SJSA1 (cell line): ENCODE measurements at places on chromosomes 6 and 20. TPM values are rescaled to one million over a fixed set of nuclear protein-coding genes. Genes with fewer than 3 reads are reported as not detected.

- peak; percentile 46 for DNase-seq
Measured at GRCh38 chr6:47414423-47415167, 63.0 kb upstream of the CD2AP start.

- no peak for DNase-seq
Measured at GRCh38 chr6:150336299-150336698, 32.5 kb upstream of the IYD start.

GRCh38 chr6:4973982-4974745 lies 29.7 kb downstream of the RPP40 start:
- DNase-seq: no peak

- peak; percentile 66 for DNase-seq
Measured at GRCh38 chr6:56642366-56643261, at the start of gene DST. TSS of gene DST (minus strand) at chr6:56642889.

DNA sequence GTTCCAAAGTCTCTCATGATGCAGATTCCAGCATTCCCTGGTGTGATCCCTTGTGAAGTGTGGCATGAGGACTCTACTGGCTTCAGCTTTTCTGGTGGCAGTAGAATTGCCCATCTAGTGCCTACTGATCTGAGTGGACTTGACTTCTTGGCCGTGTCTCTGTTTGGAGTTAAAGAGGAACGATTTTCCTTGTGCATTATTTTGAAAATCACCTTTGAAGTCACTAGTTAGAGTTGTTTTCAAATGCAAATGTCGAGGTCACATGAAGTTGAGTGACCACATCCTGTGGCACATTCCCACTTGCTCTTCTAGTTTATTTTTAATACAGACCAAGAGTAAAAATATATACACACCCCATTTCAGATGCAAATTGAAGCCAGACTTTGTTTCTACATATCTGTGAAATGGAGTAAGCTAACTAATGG lies 270.7 kb upstream of the TAB2 start:
- peak; percentile 45 for DNase-seq

DNA sequence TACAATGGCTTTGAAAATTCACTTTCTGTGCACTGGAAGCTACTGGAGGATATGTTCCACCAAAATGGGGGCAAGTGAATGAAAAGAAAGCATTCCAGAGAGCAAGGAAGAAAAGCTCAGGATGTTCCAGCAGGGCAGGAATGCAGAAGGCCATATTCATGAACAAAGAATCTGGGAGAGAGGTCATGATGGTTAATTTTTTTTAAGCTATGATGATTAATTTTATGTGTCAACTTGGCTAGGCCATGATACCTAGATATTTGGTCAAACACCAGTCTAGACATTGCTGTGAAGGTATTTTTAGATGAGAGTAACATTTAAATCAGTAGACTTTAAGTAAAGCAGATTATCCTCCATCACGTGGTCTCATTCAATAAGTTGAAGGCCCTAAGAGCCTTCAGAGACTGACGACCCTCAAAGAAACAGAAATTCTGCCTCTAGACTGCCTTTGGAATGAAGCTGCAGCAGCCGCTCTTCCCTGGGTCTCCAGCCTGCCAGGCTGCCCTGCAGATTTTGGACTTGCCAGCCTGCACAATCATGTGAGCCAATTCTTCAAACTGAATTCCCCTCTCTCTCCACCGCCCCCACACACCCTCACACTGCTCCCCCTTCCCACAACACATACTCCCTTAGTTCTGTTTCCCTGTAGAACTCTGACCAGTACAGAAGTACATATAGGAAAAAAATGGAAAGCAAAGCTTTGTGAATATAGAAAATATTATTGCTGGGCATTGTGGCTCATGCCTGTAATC lies 20.1 kb upstream of the GCM1 start:
- no peak for DNase-seq

DNA sequence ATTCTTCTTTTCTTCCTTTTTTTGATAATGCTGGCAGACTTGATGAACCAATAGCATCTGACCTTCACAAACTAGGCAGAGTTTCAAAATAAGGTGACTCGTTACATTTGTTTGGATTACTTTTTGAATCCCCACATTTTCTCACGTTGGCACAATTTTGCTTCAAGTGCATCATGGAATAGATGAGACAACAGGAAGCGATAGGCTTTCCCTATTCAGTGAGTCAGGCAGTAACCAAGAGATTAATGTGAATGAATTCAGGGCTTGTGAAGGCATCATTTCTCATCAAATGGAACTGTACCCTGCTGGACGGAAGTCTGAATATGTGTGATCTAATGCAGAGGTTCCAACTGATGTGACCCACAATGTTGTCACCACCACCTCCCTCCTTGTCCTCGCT lies 10.7 kb downstream of the RFPL4B start:
- DNase-seq: no peak

GRCh38 chr20:25669826-25670422 lies 26.7 kb downstream of the ZNF337 start:
- DNase-seq: no peak

- DNase-seq: no peak
Measured at GRCh38 chr20:11769825-11770224, 147.9 kb upstream of the BTBD3 start.

GRCh38 chr20:62160253-62160652 lies 16.7 kb downstream of the SS18L1 start:
- DNase-seq: no peak

DNA sequence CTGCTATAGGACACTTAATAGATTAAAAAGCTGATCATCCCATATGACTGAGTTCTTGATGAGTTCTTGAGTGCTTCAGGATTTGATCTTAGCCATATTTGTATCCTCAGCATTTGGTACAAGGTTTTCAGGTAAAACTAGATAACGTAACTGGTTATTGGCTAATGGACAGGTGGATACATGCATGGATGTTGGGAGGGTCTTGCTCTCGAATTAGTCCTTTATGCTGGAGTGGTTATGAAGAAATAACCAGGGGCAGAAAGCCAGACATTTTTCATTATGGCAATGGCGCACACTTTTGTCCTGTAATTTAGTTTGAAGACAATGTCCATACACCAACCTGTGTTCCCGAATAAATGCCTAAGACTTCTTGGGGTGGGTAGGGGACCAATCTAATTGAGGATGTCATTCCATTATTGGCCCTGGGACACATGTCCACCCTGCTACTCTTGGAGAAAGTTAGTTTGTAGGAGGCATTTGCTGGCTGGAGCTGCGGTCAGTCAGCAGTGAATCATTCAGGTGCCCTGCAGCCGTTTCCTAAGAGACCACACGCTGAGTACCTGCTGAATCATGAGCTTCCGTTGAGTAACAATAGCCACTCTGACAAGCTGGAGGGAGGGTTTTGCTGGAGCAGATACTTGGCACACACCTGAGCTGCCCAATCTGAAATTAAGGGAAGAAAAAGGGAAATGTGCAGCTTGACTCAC lies 194.4 kb downstream of the FOXA2 start:
- DNase-seq: peak; percentile 61

GRCh38 chr20:62487118-62487517 lies 11.3 kb upstream of the GATA5 start:
- no peak for DNase-seq

GRCh38 chr6:143335865-143336264 lies 114.6 kb downstream of the ADAT2 start:
- DNase-seq: no peak

GRCh38 chr6:134619789-134620188 lies 301.9 kb upstream of the SGK1 start:
- no peak for DNase-seq

GRCh38 chr6:42009844-42010184 lies 40.5 kb upstream of the TAF8 start:
- no peak for DNase-seq

GRCh38 chr6:134047673-134048072 lies 4.8 kb downstream of the SLC2A12 start:
- no peak for DNase-seq

DNA sequence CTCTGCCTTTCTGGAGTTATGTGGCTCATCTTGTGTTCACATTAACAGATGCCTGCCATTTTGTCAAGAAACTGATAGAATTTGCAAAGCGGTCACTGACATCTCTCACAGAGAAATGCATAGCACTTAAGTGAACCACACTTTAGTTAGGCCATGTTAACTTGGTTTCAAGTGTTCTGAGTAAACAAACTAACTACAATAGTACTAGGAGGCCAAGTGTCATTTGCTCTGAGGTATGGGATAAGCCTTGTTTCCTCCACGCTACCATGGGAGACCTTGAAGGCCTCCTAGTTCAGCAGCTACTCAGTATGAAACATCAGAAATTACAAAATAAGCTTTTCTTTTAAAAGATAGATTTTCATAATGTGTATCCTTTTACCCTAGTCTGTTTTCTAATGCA lies 143.5 kb upstream of the MARCKS start:
- no peak for DNase-seq

- peak; percentile 64 for DNase-seq
Measured at GRCh38 chr6:154403788-154404187, 47.2 kb upstream of the IPCEF1 start.

DNA sequence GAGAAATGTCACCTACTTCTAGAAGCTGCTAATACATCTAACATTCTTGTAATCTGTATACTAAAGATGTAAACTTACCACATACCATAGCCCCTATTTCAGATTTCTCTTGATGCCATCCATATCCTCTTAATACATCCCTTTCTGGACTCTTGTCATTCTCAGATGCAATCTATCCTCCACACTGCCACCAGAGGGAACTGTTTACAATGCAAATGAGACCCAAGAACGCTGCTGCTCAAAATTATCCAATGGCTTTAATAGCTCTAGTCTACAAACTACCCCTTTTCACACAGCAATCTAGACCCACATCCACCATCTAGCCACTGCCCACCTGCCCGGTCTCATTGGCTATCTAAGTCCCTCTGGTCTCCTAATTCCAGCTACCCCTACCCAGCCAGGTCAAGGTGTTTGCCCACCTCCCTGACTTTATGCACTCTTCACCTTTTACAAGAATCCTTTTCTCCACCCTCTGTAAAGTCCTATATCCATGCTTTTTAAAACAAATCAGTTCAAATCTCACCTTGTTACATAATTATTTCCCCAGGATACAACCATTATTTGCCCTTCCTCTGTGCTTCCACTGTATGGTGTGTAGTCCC lies 14.8 kb downstream of the FAXC start:
- DNase-seq: peak; percentile 48

GRCh38 chr20:49284818-49285217 lies 7.0 kb upstream of the ZNFX1 start:
- DNase-seq: no peak

DNA sequence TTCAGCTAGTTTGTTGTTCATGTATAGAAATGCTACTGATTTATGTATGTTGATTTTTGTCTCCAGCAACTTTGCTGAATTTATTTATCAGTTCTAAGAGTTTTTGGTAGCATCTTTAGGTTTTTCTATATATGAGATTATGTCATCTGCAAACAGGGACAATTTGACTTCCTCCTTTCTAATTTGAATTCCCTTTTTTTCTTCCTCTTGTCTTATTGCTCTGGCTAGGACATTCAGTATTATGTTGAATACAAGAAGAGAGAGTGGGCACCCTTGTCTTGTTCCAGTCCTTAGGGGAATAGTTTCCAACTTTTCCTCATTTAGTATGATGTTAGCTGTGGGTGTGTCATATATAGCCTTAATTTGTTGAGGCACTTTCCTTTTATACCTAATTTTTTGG lies 58.2 kb downstream of the CDH26 start:
- DNase-seq: no peak

DNA sequence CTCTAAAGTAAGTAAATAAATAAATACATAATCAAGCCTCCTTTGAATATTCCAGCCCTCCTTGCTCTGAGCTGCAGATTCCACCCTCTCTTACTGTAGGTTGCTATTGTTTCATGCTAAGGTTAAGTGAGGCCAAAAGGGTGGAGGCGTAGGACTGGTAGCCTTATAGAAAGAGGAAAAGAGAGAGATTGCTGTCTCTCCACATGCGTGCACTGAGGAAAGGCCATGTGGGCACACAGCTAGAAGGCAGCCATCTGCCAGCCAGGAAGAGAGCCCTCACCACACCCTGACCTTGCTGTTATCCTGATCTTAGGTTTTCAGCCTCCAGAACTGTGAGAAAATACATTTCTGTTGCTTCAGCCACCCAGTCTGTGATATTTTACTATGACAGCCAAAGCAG lies 87.4 kb upstream of the SHLD1 start:
- DNase-seq: no peak

GRCh38 chr6:166143011-166143410 lies 24.6 kb downstream of the TBXT start:
- peak; percentile 62 for DNase-seq

DNA sequence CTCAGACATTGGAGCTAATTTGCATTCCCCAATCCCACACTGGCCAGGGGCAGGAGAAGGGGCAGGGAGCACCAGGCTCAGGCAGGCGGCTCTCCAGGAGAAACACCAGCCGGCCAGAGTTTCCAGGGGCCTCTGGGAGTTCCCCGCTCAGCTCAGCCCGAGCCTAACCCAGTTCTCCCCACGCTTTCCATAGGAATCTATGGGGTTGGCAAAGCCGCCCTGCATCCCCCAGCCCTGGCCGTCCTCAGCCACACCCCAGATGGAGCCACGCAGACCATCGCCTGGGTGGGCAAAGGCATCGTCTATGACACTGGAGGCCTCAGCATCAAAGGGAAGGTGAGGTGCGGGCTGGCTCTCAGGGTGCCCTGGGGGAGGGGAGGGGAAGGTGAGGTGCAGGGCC lies 8.2 kb downstream of the NPEPL1 start:
- no peak for DNase-seq

- DNase-seq: no peak
Measured at GRCh38 chr6:166308033-166308768, at the start of gene PRR18. TSS of gene PRR18 (minus strand) at chr6:166308392. CDS start at chr6:166308142, 250 bp downstream.

- no peak for DNase-seq
Measured at GRCh38 chr6:161547617-161548016, 273.8 kb upstream of the AGPAT4 start.

DNA sequence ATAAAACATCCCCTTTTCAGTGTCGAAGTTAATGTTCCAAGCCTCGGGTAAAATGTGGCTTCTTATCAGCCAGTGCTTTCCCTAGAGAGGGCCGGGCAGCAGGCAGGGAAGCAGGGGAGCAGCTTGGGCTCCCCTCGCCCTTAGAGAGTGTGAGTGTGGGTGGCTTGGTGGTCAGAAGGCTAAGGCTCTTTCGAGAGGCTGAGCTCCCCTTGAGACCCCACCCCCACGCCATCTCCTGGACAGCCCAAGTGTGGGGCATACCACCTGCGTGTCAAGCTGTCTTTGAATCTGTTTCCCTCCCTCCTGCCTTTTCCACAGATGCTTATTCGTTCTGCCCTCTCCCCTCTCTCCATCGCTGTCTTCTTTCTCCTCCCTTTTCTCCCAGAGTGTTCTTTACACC lies 95.1 kb upstream of the FOXP4 start:
- no peak for DNase-seq

Gene SLC26A8
- not detected in 2 replicates for total RNA-seq

Gene UBD
- total RNA-seq: 9.9 and 10.2 TPM in 2 replicates

Gene RIPPLY2
- not detected in 2 replicates for total RNA-seq

Gene TMEM244
- not detected in 2 replicates for total RNA-seq

Gene SPDEF
- not detected in 2 replicates for total RNA-seq

Gene SCUBE3
- 2.6 and 4.7 TPM in 2 replicates for total RNA-seq

Gene B3GALT4
- 0.16 TPM in 1 of 2 replicates, not detected in the other for total RNA-seq

Gene GSTA5
- not detected in 2 replicates for total RNA-seq

Gene RAB44
- total RNA-seq: not detected in 2 replicates

Gene SLC22A23
- 0.53 and 2.7 TPM in 2 replicates for total RNA-seq

Gene SLC35B2
- 89.9 and 107 TPM in 2 replicates for total RNA-seq

Gene SNAP91
- total RNA-seq: not detected in 2 replicates

Gene DEK
- total RNA-seq: 354 and 542 TPM in 2 replicates

Gene TSBP1
- total RNA-seq: not detected in 2 replicates

Gene FNDC1
- total RNA-seq: 4.9 and 5.7 TPM in 2 replicates

Gene SLC22A1
- not detected in 2 replicates for total RNA-seq
